Activated CD4-positive, alpha-beta T cell treated with anti-CD3 and anti-CD28 coated beads, Interleukin-2, amount 10 ng/mL, durations not matched to agents 24 days and 14 days (primary cell): ENCODE measurements at places on chromosomes 5 and 9.

GRCh38 chr5:55232985-55233928 lies at the start of gene CCNO:
TSS of gene CCNO (minus strand) at chr5:55233608. CDS start at chr5:55233523, 85 bp downstream.
- peak; percentile 90 for DNase-seq

DNA sequence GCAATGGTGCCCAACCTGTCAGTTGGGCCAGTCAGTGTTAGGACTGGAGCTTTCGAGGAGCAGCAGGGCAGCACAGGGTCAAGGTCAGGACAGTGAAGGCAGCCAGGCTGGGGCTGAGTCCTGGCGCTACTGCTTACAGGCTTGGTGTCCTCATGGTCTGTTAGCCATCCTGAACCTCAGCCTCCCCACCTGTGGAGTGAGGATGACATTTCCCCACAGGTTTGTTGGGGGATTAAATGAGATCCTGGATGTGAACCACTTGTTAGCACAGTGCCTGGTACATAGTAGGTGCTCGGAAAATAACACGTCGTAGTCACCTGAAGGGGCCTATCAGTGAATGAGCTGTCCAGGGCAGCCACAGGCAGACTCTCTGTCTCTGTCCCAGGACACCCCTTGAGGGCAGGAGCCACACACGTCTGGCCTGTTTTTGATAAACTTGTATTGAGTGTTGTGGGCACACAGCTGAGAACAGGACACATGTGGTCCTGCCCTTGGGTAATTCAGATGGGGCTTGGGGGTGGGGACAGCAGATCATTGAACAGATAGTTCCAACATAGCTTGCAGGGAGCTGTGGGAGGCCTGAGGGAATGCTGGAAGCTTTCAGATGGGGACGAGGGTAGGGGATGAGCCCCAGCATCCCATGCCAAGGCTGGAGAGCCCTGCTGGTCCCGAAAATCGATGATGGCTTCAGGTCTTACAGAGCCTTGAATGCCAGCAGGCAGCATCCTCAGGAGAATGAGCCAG lies 69.3 kb downstream of the AMBP start:
- no peak for DNase-seq

- DNase-seq: no peak
These were observed 115.1 kb downstream of the PCSK1 start for GRCh38 chr5:96317945-96318344.

GRCh38 chr5:64665243-64665642 lies 25.1 kb upstream of the SHISAL2B start:
- DNase-seq: no peak

- DNase-seq: peak; percentile 67
These were observed 188.2 kb upstream of the SLC27A6 start for GRCh38 chr5:128777052-128777451.

DNA sequence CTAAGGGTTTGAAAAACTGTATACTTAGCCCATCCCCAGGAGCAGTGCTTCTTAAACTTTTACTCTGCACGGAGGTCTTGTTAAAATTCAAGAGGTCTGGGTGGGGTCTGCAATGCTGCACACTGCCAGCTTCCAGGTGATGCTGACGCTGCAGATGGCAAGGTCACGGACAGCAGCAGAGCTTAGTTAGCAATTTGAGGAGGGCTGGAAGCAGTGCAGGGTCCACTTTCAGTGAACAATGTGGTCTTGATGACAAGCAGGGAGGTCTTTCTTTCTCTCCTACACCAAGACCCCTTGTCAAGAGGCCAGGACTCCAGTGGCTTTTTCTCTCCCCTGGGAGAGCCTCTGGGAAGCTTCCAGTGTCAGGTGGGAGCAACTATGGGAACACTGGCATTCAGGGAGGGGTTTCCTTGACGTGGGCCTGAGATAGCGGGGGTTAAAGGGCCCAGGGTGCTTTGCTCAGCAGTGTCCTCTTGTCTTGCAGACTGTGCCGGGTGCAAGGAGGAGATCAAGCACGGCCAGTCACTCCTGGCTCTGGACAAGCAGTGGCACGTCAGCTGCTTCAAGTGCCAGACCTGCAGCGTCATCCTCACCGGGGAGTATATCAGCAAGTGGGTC lies 65.0 kb upstream of the AFAP1L1 start:
- no peak for DNase-seq

GRCh38 chr9:86329649-86330048 lies 24.6 kb downstream of the TUT7 start:
- no peak for DNase-seq

DNA sequence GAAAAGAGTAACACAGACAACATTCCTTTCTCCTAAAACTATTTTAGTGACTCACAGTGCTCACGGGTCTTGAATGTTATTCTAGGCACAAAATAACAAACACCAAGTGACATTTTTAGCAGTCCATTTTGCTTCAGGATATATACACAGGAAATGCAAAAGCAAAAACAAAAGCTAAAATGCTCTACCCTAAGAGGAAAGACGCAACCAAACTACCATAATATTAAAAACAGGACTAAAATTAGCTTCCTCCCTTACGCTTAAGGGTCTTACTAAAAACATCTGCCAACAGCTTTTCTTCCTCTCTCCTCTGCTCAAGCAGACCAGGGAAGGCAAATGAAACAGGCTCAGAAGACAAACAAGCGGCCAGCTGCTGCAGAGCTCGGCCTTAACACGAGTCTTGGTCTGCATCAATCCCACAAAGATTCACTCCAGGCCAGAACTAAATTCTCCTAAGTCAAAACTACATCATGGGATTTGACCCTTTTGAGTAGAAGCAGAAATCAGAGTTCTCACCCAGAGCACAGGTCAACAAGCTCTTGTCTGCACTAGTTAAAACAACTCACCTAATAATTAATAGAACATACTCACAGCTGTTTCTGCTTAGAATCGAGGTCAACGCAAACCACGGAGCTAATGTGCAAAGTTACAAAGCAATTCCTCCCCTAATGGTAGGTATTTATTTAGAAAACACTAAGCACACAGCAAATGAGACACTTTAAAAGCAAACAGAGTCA lies 62.3 kb downstream of the RAPGEF1 start:
- DNase-seq: no peak

DNA sequence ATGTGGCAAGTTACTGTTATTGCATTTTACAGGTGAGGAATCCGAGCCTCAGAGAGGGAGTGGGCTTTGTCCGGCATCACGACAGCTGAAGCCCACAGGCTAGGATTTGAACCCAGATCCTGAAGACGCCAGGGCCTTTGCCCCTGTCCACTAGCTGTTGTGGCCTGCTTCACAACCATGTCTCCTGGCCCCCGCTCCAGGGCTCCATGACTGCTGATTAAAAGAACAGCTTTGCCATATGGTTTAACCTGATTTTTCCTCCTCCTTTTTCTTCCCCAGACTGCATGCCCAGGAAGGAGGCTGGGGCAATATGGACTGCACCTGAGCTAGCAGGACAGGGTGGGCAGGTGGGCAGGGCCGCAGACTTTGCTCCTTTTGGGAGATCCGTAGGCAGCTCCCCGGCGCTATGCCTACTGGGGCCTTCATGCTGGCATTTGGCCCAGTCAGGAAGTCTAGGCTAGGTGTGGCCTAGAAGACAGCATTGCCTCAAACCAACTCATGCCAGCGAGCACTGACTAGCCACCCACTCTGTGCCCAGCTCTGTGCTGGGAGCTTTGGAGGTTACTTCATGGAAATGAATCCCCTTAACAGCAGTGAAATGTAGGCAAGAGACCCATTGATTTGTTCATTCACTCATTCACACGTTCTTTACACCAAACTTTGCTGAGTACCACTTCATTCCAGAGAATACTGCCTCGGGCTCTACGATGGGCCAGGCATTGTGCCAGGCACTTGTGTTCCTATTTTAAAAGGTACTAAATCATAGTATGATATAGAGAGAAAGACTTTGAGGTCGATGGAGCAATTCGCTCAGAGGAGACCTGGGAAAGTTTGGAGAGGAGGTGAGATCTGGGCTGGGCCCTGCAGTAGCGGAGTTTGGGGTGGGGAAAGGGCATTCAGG lies 94.3 kb upstream of the CPEB4 start:
- no peak for DNase-seq

DNA sequence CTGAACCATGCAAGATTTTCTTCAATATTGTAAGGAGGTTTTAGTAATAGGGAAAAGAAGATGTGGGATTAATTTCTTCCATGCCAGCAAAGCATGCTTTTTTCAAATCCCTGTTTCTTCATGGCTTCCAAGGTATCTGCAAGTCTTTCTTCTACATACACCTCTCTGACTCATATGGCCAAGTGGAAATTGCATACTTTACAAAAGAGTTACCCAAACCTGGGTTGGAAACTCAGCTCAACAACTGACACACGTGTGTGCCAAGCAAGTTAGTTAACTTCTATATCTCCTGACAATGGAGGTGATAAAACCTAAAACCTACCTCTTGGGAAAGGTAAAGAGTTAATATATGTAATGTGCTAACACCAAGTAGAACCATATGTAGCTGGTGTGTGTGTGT lies 28.5 kb upstream of the MAMDC2 start:
- no peak for DNase-seq

GRCh38 chr9:114047717-114048116 lies 30.4 kb downstream of the AMBP start:
- no peak for DNase-seq

- peak; percentile 69 for DNase-seq
These were observed 87.6 kb downstream of the MAP1B start for GRCh38 chr5:72194846-72195245.

DNA sequence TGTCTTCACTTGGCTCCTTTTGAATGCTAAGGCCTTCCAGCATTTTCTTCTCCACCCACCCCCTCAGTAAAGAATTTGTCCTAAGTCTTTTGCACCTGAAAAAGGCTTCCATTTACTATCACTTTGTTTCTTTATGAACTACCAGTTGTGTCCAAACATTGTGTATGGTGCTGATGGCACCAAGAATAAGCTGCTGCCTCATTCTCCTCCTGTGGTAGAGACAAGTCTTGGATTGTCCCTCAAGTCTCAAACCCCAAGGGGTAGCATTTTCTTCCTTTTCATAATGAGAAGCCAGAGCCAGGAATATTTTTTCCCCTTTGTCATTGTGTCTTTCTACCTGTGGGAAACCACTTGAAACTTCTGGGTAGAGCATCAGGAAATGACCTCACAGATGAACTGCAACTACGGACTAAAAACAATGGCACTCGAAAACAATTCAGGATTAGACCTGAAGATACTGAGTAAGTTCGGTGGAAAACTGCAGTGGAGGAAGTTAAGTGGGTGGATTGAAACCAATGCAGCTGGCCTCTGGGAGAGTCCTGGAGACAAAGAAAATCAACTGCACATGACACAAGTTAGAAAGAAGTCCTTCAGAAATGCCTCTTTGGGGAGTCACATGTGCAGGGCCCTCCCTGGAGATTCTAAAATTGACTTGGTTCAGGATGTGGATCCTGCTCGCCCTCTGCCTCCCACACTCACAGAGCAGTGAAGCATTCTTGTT lies 80.5 kb downstream of the SH3RF2 start:
- DNase-seq: no peak

- DNase-seq: peak; percentile 94
These were observed 47.8 kb downstream of the ANXA2R start for GRCh38 chr5:42992088-42992879.

- DNase-seq: peak; percentile 85
These were observed 55.3 kb upstream of the IL17B start for GRCh38 chr5:149434162-149435014.

GRCh38 chr9:96408409-96409280 lies 9.5 kb downstream of the ZNF367 start:
- DNase-seq: peak; percentile 59
